Activated naive CD4-positive, alpha-beta T cell treated with Interleukin-2 at 50 U/mL for 16 hours (primary cell): ENCODE measurements at places on chromosomes 7 and 10.

DNA sequence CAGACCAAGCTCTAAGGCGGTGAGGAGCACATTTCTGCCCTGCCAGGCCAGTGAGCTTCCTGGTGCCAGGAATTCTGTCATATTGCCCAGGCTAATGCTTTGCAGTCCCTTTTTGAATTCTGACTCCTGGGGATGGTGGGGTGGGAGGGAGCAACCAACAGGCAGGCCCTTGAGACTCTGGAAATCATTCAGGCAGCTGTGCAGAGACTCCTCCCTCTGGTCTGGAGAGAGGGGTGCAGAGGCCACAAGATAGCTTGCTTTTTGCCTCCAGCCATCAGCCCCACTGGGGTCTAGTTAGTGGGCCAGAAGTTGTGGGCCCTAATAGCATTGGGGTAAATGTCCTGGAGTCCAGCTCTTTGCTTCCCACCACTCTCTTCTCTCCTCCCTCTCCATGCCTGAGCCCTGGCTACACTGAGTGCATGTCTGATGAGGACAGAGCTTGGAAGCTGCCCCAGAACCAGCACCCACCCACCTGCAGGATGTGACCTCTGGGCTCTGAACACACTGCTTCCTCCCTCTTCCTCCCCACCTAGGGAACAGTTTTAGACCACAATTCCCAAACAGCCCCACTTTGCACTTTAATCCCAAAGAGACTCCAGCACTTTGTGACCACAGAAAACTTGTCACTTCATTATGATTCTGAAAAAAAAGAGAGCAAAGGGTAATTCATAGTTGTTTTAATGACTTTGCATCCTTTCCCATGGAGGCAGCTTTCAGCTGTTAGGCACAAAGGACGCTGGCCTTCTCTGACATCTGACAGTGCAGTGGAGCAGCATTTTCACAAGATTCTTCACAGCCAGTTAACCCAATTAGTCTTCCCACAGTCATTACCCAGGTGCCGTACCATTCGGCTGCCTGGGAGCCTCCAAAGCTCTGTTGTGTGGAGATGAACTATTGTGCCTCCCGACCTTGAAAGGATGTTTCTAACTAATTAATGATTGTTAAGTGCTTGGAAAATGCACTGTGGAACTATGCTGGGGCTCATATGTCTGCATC lies 262.5 kb downstream of the TRIL start:
- no peak for DNase-seq

GRCh38 chr10:71696628-71697326 lies 22.8 kb downstream of the C10orf105 start:
- DNase-seq, result peak; percentile 69

GRCh38 chr10:124697837-124698544 lies 46.2 kb downstream of the FAM53B start:
- DNase-seq, result peak; percentile 67

DNA sequence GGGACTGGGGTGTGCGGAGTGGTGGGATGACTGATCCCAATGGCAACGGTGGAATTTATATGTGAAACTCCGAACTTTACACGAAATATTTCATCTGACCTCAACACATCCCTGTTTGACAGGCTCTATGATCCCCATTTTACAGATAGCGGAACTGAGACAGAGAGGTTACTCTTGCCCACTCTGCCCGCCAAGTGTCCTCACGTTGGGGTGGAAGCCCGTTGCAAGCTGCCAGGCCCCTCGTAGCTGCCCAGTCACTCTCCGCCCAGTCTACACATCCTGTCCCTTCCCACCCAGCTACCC lies 397 bp upstream of the NFE2L3 start:
- no peak for DNase-seq

GRCh38 chr10:87598700-87599099 lies 61.0 kb upstream of the PAPSS2 start:
- DNase-seq, result no peak

DNA sequence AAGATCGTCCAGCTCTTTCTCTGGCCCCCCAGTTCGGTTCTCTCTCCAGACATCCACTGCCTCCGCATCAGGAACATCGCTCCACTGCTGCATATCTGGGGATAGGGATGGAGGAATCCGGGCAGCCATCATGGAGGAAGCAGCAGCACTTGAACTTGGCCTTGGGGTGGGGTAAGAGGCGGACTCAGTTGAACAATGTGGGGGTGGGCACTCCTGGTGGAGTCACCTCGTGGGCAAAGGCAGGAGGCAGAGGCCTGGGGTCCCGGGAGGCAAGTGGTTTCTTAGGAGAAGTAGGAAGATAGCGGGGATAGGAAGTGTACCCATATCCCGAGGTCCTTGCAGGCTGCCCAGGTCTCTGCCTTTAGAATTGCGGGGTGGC lies 98.3 kb downstream of the CHST15 start:
- DNase-seq, result no peak

- no peak for DNase-seq
Observed at GRCh38 chr7:132149436-132150304, 426.6 kb downstream of the PLXNA4 start.

- no peak for DNase-seq
Observed at GRCh38 chr7:25392588-25393338, 164.5 kb upstream of the NPVF start.
